ENCODE measurements at places on chromosomes 2 and 18.

GRCh38 chr2:158184001-158184400, 82.3 kb downstream of the UPP2 start:
- DNase-seq: no peak

- DNase-seq: no peak
These were observed 47.9 kb upstream of the TTN start for GRCh38 chr2:178855151-178855550.

GRCh38 chr2:212428681-212429478, 109.7 kb downstream of the ERBB4 start:
- no peak for DNase-seq

GRCh38 chr18:24395049-24395795, 2.4 kb downstream of the OSBPL1A start:
- no peak for DNase-seq

- no peak for DNase-seq
These were observed 15.4 kb upstream of the ZEB2 start for GRCh38 chr2:144535300-144535699.

DNA sequence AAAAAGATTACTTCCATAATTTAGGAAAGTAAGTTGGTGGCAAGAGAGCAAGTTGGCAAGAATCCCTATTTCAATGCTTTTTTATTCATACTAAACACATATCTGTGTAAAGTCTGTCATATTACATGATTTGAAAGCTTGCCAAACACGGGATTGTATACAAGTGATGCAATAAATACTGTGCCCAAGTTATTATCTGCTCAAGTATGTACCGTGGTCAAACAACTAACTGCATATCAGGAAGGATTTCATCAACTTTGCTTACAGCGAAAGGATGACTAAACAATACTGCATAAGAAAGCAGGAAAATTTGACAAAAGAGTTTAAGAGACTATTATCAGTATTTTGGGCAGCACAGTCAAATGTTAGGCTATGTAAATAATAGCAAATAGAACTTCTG, 69.6 kb upstream of the SCN1A start:
- DNase-seq: no peak

DNA sequence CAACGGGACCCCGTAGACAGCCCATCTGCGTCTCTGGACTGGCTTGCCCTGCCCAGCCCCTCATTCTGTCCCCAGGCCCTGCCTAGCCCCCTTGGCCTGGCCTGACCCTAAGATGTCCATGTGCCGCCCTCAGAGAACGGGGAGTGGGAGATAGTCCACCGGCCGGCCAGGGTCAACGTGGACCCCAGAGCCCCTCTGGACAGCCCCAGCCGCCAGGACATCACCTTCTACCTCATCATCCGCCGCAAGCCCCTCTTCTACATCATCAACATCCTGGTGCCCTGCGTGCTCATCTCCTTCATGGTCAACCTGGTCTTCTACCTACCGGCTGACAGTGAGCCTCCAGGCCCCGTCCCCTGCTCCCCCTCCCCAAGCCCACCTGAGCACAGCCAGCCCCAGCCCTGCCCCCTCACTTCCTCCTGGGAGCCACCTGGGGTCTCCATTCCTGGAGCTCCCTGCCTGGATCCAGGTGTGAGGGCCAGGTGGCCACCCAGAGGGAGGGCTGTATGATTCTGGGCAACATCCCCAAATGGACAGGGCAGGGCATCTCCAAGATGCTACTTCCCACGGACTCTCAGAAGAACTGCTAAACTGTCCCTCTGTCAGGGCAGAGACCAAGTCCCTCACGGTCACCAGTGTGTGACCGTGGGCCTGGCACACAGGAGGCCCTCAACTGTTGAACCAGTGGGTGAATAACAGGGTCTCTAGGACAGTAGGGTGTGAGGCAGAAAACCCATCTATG, 4.0 kb downstream of the CHRND start:
- DNase-seq: no peak

DNA sequence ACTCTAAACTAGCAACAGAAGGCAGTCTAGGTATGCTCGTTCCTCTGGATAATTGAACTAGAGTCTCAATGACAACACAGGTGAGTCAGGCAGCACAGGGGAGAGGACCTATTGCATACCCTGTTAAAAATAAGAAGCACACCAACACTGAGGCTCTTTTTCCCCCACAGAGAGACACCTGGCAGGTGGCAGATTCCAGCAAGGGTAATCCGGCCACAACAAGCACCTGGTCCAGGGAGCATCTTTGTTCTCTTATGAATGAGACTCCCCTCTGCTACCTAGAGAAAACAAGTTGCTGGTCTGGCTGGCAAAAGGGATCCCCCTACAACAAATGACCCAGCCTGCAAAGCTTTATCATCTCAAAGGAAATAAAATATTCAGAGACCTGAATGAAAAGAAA, 508.9 kb upstream of the POU3F3 start:
- no peak for DNase-seq

- no peak for DNase-seq
These were observed 121.0 kb upstream of the STPG4 start for GRCh38 chr2:47276061-47276460.

- DNase-seq: no peak
These were observed 212.0 kb upstream of the NABP1 start for GRCh38 chr2:191465766-191466420.

- DNase-seq: no peak
These were observed 60.0 kb downstream of the HS1BP3 start for GRCh38 chr2:20590704-20591515.

GRCh38 chr18:3211236-3211992, 8.4 kb downstream of the MYOM1 start:
- no peak for DNase-seq

DNA sequence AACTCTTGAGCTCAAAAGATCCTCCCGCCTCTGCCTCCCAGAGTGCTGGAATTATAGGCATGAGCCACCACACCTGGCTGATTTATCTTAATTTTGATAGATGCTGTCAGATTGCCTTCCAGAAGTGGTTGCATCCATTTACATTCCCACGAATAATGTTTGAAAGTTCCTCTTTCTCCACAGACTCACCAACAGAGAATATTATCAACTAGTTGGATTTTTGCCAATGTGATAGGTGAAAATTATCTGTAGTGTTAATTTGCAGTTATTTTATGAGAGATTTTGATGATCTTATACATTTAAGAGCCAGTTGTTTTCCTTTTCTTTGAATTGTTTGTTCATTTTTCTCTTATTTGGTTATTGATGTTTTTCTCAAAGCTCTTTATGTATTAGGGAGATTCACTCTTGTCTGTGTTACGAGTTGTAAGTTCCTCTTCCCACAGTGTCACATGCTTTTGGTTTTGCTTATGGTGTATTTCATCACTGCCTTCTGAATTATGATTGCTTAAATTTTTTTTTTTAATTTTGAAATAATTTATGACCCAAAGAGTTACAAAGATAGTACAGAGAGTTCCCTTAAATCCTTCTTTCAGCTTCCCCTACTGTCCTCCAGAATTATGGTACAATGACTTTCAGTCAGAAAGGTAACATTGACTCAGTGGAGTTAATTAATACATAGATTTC, 20.7 kb upstream of the NT5DC4 start:
- no peak for DNase-seq

DNA sequence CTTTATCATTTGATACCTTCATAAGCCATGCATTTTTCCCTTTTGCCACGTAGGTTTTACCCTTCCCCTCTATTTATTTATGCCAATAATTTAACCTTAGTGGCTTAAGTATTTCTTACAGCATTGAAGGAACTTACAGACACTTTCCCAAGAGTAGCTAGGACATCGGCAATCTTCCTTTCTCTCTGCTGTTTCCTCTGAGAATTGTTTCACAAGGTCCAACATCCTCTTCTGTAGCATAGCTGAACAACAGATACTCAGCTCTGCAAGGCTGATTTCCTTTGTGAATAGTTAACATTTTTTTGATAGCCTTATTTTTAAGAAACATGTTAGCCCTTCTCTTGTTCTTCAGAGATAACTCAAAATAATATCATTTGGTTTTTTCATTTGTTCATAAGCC, 1.1 kb upstream of the GCA start:
- DNase-seq: no peak

DNA sequence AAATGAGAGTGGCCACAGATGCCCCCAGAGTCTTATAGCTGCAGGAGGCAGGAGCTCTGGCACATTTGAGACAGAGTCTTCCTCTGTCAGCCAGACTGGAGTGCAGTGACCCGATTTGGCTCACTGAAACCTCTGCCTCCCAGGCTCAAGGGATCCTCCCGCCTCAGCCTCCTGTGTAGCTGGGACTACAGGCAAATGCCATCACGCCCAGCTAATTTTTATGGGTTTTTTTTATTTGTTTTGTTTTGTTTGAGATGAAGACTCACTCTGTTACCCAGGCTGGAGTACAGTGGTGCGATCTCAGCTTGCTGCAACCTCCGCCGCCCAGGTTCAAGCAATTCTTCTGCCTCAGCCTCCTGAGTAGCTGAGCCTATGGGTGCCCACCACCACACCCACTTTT, 80.7 kb upstream of the CABLES1 start:
- no peak for DNase-seq

DNA sequence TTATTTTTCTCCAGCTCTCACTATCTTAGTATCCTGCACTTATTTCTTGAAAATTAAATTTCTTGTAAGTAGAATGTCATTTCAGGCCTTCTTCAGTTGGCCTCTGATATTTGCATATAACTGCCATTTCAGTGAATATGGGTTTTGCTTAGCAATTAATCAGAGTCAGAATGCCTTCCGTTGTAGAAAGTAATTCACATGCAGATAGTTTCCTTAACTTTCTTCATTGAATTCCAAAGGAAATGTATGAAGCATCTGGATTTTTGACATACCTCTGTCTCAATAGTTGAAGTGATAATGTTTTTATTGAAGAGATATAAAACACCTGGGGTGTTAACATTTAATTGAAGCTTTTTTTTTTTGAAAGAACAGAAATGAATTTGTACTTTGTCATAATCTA, 914.1 kb upstream of the NXPH2 start:
- no peak for DNase-seq

GRCh38 chr2:196955036-196955435, 28.5 kb upstream of the PGAP1 start:
- no peak for DNase-seq

DNA sequence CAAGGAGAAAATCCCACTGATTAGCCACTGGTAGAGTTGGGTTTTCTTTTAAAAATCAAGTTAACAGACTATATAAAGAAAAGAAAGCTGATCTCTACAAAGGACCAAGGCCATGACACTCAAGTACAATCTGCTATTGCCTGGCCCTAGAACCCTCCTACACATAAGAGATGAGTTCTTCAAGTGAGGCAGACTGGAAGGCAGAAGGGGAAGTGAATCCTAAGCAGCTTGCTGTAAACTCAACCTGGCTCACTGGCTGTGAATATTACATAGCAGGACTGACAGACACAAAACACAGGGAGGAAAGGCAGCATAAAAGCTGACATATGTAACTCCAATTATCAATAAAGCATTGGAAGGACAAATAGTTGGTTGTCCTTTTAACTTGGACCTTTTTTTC, 65.4 kb downstream of the TRIP12 start:
- DNase-seq: peak; percentile 1

DNA sequence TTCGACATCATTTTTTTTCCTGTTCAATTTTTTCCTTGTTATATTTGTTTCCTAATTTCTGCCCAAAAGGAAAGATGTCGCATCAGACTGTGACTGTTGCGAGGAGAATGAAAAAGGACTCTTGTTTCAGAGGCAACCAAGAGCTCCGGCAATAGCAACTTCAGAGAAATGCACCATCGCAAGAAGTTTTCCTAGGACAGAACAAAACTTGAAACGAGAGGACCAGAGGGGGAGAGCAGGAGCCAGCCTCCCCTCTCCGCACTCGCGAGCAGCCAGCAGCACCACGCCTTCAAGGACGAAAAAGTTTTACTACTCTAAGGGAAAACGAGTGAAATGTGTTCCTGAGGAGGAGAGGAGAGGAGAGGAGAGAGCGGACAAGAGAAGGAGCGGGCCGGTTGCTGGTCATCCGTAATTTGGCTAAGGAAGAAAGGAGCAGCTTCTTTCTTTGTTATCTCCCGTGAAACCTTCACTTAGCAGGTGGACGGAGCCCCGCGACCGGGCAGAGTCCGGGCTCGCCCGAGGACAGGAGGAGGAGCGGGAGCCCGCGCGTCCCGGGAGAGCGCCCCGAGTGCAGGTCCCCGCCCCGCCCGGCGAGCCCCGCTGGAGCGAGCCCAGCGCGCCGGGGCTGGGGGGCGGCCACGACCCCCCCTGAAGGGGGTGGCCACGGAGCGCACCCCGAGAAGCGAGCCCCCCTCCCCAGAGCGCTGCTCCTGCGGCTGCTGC, 744 bp downstream of the POU3F3 start:
- DNase-seq: no peak

- DNase-seq: no peak
These were observed 11.6 kb downstream of the STK11IP start for GRCh38 chr2:219609149-219609750.

- DNase-seq: no peak
These were observed 185.6 kb upstream of the COL3A1 start for GRCh38 chr2:188788621-188789020.

- DNase-seq: no peak
These were observed 71.6 kb upstream of the EFEMP1 start for GRCh38 chr2:55995211-55995610.

DNA sequence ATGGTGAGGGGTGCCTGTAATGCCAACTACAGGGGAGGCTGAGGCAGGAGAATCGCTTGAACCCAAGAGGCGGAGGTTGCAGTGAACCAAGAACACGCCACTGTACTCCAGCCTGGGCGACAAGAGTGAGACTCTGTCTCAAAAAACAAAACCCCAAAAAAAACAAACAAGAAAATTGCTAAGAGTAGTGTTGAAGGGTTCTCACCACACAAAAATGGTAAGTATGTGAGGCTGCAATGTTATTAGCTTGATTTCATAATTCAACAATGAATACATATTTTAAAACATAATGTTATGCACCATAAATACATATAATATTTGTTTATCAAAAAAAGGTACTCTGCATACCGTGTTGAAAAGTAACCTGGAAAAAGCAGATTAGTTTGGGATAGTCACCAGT, 45.8 kb downstream of the PSMG2 start:
- DNase-seq: no peak
